Stimulated activated CD8-positive, alpha-beta memory T cell treated with anti-CD3 and anti-CD28 coated beads, Interleukin-7, amount 100 ng/mL, for 24 hours (primary cell): ENCODE measurements at places on chromosomes 11 and 22.

GRCh38 chr22:27783436-27784119, 18.0 kb downstream of the MN1 start:
- no peak for DNase-seq

DNA sequence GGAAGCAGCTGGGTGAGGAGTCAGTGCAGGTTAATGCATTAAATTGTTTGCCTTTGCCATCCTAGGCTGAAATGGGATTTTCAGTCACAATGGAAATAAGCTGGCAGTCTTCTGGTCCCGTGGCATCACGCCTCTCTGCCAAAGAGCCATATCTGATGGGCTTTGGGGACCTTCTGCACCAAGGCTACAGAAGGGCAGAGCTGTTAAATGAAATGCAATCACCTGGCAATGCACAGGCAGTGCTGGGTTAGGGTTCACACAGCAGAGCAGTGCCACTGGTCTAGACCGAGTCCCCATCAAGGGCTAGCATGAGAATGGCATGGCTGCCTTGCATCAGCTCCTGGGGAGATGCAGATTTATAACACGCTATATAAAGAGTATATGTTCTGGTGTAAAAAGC, 749.2 kb downstream of the NTM start:
- no peak for DNase-seq

DNA sequence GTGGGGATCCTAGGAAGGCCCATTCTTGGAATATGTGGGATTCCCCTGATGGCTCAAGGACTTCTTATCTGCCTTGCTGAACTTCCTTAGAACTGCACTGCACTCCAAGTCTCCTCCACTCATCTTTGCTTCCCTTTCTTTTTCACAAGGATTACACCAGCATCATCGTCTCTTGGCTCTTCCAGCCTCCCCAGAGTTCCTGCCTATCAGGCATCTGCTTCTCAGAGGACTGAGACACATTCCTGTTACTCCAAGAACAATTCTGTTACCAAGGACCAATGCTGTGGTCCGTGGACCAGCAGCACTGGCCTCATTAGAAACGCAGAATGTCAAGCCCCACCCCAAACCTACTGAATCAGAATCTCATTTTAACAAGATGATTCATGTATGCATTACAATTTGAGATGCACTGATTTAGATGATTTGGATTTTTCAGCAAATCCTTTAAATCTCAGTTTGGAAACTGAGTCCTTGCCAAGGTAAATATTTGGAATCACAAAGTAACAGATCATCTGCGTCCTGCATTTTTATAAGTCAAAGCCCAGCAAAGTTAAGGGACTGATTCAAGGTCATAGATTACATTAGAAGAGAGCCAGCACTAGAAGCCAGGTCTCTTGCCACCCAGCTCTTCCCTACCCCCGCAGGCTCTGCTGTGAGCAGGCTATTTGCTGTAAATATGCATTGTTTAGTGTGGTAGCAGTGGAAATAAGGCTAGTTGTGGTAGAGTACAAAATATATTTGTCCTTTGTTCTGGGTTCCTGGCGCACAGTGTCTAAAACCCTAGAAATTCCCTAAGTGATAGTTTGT, 110.9 kb downstream of the SWAP70 start:
- DNase-seq: no peak

- no peak for DNase-seq
These were observed 73.7 kb downstream of the JAM3 start for GRCh38 chr11:134142536-134142935.

- no peak for DNase-seq
These were observed 25.1 kb upstream of the PLAAT3 start for GRCh38 chr11:63639199-63639832.

GRCh38 chr11:5783255-5783654, at the start of gene OR52N5:
TSS of gene OR52N5 (minus strand) at chr11:5783355. CDS start at chr11:5778634, 4,721 bp downstream.
- DNase-seq: no peak

DNA sequence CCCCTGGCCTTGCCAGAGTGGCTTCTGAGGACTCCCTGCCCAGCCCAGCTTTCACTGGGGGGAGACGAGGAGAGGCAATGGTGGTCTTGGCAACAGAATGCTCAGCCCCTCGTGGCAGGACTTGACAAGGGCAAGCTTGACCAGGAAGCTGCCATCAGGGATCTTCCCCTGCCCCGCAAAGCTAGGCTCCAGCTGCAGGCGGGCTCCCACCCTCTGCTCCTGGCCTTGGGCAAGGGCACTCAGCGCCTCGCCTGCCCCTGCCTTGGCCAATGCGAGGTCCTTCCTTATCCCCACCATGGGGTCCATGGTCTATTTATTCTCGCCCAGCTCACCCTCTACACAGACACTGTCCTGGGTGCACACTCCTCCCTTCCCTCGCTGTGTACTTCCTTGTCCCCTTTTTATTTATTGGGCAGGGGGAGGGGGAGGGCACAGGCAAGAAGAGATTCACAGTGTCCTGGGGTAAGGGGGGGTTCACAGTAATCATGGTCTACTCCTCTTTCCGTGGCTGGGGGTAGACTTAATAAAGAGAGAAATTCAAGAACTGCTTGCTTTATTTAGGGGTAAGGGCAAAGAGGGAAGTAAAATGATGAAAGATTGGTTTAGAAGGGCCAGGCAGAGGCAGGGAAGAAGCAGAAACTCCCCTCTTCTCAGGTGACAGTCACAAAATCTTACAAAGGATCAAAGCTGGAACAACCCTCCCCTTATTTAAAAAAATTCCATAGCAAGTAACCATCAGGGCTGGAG, 1.6 kb downstream of the GPHA2 start:
- no peak for DNase-seq

DNA sequence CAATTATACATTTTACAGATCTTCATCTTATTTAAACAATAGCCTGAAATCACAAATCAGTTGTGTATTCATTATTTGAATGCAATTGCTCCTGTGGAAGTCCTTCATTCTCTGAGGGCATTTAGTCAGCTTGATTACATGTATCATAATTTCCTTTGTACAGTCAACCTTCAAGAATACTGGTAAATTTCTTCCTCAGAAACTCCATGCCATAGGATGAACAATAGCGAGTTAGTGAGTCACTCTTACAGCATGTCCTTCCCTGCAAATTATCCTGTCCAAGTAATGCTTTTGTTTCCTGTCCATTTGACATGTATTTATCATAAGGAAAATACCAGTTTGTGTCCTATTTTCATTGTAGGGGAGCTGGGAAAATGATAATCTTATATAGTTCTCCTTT, 3.8 kb downstream of the OR10S1 start:
- DNase-seq: no peak

GRCh38 chr11:13720940-13721339, 52.5 kb downstream of the FAR1 start:
- DNase-seq: no peak

DNA sequence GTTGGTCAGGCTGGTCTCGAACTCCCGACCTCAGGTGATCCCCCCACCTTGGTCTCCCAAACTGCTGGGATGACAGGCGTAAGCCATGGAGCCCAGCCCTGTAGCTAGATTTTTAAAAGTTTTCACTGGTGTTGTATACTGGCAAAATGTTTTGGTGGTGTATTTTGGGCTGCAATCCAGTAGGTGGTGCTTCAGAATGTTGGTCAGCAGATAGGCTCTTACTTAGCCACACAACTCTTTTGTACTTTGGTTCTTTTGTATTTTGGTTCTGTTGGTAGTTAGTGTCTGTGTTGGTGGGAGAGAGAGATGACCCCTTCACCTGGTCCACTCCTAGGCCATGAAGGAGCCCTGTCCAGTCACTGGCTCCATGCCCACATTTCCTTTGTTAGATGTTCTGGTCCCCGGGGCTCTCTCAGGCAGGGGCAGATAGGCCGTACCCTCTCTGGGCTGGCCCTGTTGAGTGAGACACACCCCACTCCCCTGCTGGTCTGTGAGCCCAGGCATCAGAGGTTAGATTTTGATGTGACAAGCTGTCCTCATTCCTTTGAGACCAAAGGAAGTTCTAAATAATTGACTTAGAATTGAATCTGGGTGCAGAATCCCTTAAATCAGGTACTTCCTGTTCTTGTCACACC, 123.8 kb downstream of the DDX10 start:
- no peak for DNase-seq

DNA sequence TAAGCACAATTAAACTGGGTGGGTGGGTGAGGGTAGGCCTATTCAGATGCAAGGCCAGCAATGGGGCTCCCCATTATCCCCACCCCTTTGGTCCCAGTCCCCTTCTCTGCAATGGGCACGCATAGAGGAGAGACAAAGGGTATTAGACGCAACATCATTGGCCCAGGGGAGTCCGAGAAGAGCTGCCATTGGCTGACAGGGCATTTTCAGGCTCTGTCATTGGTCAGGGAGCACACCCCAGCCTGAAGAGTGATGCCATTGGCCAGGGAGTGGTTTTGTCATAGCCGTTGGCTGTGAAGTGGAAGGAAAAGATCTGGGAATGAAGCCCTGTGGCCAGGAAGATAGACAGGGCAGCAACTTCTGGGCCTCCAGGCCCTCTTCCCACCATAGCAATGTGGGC, 2.8 kb upstream of the TRIM3 start:
- no peak for DNase-seq

GRCh38 chr11:29553990-29554389, 462.8 kb downstream of the KCNA4 start:
- no peak for DNase-seq

GRCh38 chr22:32016081-32016480, 27.0 kb upstream of the SLC5A1 start:
- DNase-seq: no peak

DNA sequence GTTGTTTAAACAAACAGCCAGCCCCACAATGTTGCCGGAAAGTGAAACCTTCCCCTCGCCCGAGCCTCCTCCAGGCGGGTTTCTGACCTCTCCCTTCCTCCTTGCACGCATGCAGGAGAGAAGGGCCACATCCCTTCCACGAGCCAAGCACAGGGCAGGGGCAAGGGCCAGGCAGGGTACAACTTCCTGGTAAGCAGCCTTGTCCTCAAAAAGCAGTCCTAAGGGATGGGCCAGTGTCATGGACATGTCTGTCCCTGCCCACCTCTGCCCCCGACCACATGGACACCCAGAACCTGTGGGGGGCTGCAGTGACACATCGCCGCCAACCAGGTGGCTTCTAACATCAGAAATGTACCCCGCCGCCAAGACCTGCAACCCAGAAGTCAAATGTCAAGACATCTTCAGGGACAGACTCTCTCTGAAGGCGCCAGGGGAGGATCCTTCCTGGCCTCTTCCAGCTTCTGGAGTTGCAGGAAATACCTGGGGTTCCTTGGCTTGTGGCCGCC, 145.3 kb downstream of the CRYBB2 start:
- DNase-seq: no peak

GRCh38 chr11:100667449-100667848, 19.6 kb upstream of the ARHGAP42 start:
- DNase-seq: no peak

DNA sequence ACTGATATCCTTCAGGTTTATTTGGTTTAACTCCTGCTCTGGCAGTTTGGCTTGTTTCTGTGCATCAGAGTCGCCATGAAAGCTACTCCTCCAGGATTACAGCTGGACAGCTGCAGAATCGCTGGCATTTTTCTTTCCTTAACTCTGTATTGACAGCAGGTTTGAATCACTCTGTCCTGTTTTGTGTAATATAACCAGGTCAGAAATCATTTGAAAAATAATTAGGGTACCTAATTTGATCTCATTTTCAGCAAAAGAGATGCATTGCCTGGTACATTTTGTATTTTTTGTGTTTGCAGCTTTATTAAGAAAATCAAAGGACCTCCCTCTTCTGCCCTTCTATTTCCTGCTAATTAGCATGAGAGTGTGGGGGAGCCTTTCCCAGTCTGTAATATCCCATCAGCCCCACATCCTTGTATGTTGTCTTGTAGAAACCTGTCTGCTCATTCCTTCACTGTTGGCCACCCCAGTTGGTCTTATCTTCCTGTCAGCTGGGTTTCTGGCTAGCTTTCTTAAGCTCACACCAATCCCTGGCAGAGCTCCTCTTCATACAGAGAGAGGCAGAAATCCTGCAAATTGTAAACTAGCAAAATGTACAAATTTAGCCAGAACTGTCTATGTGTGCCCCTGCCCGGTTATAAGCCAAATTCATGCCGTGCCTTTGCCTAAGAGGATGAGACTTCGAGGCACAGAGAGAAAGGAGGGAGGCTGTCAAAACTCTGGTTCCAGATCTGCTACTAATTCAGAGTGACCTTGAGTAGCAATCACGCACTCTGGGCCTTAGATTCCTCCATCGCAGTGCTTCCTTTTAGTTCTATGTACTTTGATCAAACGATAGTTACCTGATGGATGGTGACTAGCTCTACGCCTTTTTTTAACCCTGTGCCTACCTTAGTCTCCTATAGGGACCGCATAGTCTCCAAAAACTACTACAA, 200.6 kb downstream of the NAV2 start:
- no peak for DNase-seq

DNA sequence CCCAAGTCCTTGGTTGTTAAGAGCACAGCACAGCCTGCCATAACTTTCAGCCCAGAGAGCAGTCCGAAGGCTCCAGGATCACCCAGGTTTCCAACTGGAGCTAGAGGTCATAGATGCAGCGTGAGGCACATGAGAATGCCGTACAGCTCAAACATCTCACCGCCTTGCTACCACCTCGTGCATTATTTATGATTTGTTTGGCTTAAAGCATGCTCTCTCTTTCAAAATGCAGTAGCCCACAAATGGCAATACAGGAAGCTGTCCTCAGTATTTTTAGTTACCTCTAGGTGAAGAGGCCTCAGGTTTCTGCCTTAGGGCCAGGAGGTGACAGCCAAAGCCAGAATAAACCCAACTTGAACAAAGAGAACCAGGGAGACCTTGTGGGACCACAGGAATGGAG, 14.4 kb downstream of the SCN3B start:
- no peak for DNase-seq

GRCh38 chr11:134033696-134034491, 35.0 kb upstream of the JAM3 start:
- no peak for DNase-seq
